ENCODE measurements at places on chromosomes 1 and 21.

- DNase-seq: no peak
Measured at GRCh38 chr1:36608272-36608671, 125.6 kb upstream of the CSF3R start.

- DNase-seq: no peak
Measured at GRCh38 chr1:18927082-18927653, 24.8 kb upstream of the ALDH4A1 start.

- no peak for DNase-seq
Measured at GRCh38 chr1:47205918-47206317, 16.1 kb upstream of the PDZK1IP1 start.

GRCh38 chr1:172727956-172728603 is 69.2 kb downstream of the FASLG start:
- DNase-seq: peak; percentile 69

DNA sequence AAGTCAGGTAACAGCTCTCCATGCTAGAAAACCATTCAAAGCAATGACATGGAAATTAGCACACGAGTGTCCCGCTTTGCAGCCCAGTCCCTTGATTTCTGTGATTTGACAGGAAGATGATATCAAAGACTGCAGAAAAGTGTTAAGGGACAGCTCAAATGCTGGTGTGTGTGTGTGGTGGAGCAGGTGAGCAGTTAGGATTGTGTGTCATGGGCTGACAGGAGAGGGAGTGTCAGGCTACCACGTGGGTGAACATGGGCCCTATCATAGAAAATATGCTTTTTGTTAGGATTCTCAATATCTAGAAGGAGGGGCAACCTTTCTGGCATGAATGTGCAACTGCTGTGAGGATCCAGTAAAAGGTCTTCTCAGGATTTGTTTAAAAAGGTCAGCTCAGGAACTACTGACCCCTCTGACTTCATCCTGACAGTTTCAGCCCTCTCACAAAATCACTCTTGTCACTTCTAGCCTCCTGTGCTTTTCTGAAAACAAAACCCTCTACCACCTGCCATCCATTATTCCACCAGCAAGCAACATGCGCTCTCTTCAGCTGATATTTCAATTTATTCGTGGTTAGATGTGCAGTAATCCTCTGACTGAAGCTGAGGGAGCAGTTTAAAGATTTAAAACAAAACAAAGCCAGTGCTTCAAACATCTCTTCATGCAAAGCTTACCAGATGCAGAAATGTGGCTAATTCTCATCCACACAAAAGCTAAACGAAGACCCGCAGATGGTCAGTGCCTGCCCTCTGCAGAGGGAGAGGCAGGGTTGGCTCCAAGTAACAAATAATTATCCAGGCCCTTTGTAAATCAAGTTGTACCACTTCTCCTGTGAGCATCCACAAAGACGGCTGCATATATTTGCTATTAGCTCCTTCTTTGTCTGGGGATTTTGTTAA is 397.9 kb downstream of the PTBP2 start:
- no peak for DNase-seq

DNA sequence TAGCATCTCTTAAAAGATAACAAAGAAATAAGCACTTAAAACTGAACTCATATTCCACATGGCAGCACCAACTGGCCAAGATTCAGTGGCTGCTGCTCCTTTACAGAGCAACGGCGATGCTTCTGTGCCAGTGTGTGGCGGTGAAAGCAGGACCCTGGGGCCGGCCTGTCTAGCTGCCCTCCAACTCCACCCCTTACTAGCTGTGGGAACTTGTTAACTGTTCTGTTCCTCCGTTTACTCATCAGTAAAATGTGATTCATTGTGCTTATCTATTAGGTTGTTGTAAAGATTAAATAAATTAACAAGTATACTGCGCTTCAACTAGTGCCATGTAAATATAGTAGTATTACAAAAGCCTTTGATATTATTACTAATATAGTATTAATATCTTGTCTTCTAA is 133.2 kb downstream of the GDAP2 start:
- DNase-seq: no peak

GRCh38 chr1:227941509-227942020 is 6.2 kb downstream of the WNT9A start:
- peak; percentile 54 for DNase-seq
